ENCODE measurements at places on chromosomes 7 and 10.
A peak's percentile ranks its signal among the peaks of the same experiment; 100 is the strongest.

GRCh38 chr10:4456279-4456678 lies 369.7 kb upstream of the AKR1E2 start:
- no peak for DNase-seq

DNA sequence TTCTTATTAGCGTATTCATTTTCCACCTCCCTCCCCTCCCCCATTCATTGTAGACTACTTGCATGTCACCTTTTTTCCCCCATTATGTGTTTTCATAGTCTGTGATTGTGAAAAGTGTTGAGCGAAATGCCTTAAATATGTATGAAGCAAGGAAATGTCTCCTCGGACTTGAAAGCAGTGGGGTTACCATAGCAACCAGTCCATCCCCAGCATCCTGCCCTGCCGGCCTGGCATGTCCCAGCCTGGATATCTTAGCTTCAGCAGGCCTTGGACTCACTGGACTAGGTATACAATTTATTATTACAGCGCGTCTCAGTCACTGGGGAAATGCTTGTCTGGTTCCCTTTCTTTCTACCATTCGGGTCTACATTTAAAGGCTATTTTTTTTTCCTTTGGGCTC lies 283.6 kb downstream of the BICC1 start:
- DNase-seq: no peak

- DNase-seq: no peak
Measured at GRCh38 chr7:114086537-114086913, 167.7 kb upstream of the PPP1R3A start.

DNA sequence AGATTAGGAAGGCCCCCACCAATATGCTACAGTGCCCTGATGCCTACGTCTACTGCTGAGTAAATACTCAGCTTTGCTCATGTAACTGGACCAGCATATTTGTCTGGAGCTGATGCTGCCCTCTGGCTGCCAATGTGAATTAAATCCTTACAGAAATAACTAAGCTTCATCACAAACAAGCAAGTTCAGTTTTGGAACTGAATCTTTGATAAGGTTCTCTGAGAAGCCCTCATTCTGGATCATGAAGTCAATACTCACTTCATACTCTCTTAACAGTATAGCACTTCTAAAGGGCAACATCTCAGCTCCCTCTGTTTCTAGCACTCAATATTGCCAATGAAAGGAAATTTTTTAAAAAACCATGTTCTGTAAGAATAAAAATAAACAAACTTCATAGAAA lies 246.7 kb downstream of the ETV1 start:
- DNase-seq: peak; percentile 2

- DNase-seq: no peak
Measured at GRCh38 chr7:9189703-9190102, 756.3 kb downstream of the NXPH1 start.

DNA sequence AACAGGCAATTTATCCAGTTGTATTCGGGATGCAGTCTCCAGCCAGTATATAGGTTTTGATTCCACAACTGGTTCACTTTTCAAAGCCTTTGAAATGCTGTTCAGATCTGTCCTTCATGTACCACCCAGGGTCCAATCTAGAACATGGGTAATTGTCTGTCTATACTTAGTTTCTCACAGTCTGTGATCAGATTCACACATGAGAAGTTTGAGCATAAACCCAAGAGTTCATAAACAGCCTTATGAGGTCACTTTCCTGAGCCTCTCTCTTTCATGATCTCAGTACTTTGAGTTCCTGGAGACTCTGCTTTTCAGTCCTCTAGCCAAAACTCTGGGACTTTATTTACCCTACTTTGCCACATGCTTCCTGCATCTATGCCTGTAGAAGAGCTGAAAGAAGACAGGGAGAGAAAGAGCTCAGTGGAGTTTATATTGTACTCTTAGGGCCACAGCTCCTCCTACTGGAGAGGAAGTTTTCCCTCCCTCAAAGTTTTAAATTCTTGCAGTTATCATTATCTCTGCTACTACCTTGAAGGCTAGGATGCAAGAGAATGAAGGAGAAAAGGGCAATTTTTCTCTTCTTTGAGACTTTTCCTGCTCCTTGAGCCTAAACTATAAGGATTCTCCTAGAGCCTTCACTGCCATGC lies 172.0 kb downstream of the ZEB1 start:
- DNase-seq: peak; percentile 31

- DNase-seq: peak; percentile 78
Measured at GRCh38 chr10:1094112-1095057, 38.2 kb downstream of the WDR37 start.

- no peak for DNase-seq
Measured at GRCh38 chr7:133770863-133771492, 356.2 kb upstream of the LRGUK start.

DNA sequence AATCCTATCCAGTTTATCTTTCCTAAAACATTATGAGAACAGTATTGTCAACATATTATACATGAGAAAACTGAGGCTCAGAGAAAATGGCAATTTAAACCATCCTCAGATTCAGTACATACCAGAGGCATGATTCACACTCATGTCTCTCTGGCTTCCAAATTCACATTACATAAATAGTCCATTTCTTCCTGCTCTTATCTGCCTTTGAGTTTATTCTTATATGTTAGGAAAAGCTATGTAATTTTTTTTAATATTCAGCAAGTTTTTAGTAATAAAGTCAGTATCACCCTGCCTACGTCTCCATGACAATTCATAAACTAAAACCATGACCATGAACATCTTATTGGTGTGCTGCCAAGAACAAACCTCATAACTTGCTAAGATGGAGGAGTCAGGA lies 1260.2 kb upstream of the SORCS1 start:
- no peak for DNase-seq

- DNase-seq: no peak
Measured at GRCh38 chr10:11435581-11435981, 175.9 kb downstream of the USP6NL start.

DNA sequence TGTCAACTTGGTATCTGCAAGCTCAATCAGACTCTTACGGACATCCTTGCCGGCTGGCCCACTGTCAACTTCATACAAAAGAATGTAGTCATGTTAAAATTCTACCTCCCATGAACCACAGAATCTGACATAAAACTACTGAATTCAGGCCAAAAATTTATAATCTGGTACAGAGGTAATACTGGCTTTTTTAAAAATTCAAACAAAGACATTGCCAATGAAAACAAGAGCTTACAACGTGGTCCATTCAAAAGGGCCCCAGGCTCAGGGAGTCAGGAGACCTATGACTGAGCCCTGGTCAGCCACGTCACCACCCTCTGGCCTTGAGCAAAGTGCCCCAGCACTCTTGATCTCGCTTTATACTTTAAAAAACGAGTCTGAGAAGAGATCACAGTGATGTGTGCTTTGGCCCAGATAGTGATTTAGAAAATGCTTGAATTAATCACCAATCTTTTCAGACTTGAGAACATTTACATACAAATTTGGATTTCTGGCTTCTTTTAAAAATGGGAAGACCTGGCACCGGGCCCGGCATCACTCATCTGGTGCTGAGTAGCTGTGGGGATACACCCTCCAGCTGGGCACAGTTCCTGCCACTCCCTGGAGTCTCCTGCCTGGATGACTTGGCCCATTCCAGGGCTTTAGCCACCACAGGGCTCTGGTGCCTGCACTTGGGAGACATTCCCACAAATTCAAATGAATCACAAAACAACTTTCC lies 94.1 kb downstream of the PIP4K2A start:
- no peak for DNase-seq

DNA sequence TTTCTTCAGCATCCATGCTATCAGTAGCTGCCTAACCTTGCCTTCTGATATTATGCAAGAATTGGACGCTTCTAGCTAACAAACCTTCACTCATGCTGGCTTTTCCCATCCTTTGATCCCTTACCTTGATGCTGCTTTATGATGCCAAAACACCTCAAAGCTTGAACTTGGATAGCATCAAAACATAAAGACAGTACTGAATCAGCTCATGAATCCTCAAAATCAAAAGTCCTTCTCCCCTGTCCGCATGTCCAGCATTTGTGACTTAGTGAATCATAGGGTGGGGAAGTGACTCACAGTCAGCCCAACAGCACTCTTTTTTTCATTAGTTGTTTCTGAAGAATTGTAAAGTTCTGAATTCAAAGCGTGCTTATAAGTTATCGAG lies 89.5 kb upstream of the PIK3CG start:
- no peak for DNase-seq

GRCh38 chr10:63720072-63720537 lies 198.9 kb downstream of the REEP3 start:
- DNase-seq: peak; percentile 77

DNA sequence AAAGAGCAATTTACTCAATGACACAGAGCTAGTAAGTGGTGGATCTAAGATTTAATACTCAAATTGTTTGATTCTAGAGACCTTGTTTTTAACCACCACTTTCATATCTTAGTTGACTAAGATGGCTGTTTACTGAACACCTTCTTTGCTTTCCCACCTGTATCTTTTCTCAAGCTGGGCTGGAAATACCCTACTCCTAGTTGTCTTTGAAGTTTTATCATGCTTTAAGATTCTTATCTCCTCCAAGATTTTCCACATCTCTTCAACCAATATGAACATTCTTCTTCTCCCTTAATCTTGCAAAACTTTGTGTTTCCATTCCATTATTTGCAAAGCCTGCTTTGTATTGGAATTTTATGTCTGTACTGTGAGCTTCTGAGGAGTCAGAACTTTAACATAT lies 157.9 kb downstream of the NXPH1 start:
- no peak for DNase-seq

DNA sequence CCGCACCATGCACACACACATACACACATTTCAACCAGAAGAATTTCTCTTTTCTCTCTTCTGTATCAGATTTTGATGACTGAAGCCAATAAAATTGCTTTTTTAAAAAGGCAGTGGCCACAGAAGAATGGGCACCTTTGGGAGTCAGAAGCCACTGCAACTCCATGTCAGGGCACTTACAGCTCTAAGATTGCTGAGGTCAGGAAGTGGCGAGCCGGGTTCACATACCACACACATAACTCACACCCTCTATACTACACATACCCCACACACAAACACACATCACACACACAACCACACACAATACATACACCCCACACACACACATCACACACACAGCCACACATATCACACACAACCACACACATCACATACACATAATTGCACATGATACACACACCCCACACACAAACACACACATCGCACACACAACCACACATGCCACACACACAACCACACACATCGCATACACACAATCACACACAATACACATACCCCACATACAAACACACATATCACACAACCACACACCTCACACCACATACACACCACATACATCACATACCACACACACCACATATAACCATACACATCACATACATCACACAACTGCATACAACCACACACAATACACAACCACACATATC lies 31.2 kb downstream of the GPRIN2 start:
- no peak for DNase-seq

DNA sequence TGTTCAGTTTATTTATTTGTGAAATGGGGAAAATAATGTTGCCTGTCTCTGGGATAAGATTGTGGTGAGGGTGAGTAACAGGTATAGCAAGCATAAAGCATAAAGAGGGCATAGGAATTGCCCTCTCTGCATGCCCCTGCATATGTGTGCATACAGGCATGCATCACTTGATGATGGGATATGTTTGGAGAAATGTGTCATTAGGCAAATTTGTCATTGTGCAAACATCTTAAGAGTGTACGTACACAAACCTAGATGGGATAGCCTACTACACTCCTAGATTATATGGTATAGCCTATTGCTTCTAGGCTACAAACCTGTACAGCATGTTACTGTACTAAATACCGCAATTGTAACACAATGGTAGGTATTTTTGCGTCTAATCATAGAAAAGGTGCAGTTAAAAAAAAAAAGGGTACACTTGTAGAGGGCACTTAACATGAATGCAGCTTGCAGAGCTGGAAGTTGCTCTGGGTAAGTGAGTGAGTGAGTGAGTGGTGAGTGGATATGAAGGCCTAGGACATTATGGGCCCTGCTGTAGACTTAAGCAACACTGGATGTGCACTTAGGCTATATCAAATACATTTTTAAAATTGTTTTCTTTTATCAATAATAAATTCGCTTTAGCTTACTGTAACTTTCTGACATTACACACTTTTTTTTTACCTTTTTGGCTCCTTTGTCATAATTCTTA lies 386.5 kb upstream of the ANKRD30A start:
- no peak for DNase-seq

GRCh38 chr10:109773288-109774120 lies 149.8 kb downstream of the XPNPEP1 start:
- peak; percentile 7 for DNase-seq

GRCh38 chr7:100467638-100468373 lies 3.7 kb upstream of the SPACDR start:
- DNase-seq: no peak

Data from activated CD4-positive, alpha-beta T cell treated with anti-CD3 and anti-CD28 coated beads, Interleukin-2, Interleukin-4, amounts not matched to agents 100 ng/mL and 50 ng/mL, durations not matched to agents 16 hours and 8 hours (primary cell).